ENCODE measurements at places on chromosomes 7 and 10. TPM values are rescaled to one million over a fixed set of nuclear protein-coding genes. Genes with fewer than 3 reads are reported as not detected.

GNGT1 gene
- not detected for total RNA-seq

CHST3 gene
- 20.1 TPM for total RNA-seq

SLC18A3 gene
- total RNA-seq = not detected

ADCK2 gene
- 22.0 TPM for total RNA-seq

Data from left lung (tissue), 14 donors.